ENCODE measurements at places on chromosomes 2 and 18. TPM values are rescaled to one million over a fixed set of nuclear protein-coding genes. Genes with fewer than 3 reads are reported as not detected.
A peak's percentile ranks its signal among the peaks of the same experiment; 100 is the strongest.

D2HGDH gene
- 9.4 TPM for total RNA-seq

CD28 gene
- total RNA-seq = 1.2 TPM

KLHL29 gene
- total RNA-seq = 14.3 TPM

MBP gene
- 7.7 TPM for total RNA-seq

- no peak for DNase-seq
Measured at GRCh38 chr2:16481351-16481750, 184.3 kb downstream of the CYRIA start.

- DNase-seq = no peak
Measured at GRCh38 chr2:215830304-215830703, 183.0 kb downstream of the MREG start.

- no peak for DNase-seq
Measured at GRCh38 chr18:8833480-8833879, 128.1 kb downstream of the MTCL1 start.

DNA sequence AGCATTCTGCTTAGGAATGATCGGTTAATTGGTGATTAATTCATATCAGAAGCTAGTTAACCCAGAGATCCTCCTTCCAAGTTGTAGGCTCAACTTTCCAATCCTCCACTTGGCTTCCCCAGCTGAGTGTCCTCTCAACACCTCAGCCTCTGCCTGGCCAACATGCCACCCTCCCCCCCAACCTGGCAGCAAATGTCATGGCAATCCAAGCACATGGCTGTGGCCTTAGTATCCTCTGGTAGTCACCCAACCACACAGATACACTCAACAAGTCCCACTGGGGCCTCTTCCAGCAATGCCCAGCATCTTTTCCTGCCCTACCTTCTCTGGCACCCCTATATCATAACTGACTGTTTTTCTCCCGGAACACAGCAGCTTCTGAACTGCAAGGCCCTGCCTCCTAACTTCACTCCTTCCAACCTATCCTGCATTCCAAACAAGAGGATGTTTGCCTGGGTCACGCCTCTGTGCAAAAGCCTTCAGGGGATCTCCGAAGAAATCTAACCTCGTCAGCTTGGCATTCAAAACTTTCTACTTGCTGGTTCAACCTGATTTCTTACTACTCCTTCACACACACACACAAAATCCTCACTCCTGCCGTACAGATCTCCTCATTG, 195.0 kb downstream of the CYP26B1 start:
- DNase-seq = no peak

DNA sequence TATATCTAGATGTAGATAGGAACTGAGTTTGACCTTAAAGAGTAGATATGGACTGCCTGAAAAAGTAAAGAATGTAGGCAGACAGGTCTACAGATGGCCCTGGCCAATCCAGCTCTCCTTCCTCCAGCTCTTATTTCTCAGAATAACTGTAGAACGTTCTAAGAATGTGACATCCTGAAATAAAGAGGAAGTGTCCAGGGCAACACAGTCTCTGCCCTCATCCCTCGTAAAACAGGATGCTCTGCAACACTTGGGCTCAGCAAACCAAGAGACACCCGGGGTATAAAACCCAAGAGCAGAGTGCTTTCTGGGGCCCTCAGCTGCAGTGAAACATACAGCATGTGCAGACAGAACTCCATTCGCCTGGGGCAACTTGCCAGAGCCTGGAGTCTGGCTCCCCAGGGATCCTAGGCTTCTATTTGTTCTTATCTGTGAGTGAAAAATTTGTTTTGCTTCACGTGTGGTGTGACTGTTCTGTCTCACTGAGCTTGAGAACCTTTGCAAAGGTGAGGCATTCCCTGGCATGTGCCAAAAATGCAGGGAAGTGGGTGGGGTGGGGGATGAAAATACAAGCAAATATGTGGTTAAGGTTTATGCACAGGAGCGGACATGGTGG, 401.0 kb downstream of the SETBP1 start:
- no peak for DNase-seq

DNA sequence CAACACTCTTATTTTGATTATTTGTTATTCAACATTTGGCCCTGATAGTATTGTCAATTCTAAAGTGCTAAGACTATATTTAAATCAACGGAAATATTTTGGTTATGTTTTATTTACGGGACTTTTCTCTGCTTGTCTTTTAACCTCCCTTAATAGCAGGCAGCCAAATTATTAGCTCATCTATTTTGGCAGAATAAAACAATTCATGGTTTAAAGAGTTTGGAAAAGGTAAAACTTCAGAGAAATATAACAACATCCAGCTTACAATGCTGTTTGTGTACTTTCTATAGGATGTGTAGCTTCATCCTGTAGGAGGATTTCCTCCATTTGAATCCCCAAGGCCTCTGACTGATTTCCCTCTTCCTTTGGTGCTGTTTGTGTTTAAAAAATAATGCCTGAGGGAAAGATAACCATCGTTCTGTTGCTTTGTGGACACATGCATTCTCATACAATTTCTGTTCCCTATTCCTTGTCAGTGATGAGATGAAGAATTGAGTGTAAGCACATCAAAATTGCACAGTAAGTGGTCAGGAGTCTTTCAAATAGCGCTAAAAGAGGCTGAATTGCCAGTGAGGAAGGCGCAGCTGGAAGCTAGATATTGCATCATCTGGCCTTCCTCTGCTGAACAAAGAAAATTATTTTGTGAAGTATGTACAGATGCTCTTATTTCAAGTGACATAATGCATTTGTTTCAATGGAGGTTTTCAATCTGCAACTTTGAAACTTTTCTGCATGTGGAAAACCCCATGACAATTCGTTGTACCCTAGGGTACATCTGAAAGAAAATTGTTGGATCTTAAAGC, 80.3 kb downstream of the CD28 start:
- DNase-seq = no peak

DNA sequence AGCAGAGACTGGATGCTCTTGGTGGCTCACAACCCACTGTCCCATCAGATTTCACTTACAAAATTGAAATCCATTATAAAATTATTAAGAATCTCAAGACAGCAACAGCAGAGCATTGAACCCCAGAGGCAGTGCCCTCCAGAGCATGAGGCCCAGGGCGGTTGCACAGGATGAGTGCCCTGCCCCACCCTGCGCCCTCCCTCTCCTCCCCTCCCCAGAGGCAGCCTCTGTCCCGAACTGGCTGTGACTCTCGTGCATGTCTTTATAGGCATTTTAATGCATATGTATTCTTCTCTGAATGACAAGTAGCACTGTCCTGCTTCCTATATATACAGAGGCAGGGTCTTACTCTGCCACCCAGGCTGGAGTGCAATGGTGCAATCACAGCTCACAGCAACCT, 10.4 kb downstream of the MFSD2B start:
- DNase-seq = no peak

GRCh38 chr2:55137024-55137958, 87.0 kb upstream of the RTN4 start:
- DNase-seq = peak; percentile 21

DNA sequence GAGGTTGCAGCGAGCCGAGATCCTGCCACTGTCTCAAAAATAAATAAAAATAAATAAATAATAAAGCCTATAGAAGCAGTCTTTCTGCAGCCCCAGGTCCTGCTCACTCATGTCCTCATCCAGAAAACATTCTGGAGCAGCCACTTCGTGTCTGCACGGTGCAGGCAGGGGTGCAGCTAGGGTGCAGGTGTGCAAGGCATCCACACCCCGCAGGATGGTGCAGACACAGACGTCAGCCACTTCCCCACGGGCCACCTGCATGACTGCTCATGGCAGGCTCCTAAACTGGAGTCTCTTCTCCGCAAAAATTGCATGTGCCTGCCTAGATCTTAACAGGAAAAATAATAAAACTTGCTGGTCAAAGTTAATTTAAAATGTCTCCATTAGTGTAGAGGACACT, 80.2 kb upstream of the SNTG2 start:
- no peak for DNase-seq

DNA sequence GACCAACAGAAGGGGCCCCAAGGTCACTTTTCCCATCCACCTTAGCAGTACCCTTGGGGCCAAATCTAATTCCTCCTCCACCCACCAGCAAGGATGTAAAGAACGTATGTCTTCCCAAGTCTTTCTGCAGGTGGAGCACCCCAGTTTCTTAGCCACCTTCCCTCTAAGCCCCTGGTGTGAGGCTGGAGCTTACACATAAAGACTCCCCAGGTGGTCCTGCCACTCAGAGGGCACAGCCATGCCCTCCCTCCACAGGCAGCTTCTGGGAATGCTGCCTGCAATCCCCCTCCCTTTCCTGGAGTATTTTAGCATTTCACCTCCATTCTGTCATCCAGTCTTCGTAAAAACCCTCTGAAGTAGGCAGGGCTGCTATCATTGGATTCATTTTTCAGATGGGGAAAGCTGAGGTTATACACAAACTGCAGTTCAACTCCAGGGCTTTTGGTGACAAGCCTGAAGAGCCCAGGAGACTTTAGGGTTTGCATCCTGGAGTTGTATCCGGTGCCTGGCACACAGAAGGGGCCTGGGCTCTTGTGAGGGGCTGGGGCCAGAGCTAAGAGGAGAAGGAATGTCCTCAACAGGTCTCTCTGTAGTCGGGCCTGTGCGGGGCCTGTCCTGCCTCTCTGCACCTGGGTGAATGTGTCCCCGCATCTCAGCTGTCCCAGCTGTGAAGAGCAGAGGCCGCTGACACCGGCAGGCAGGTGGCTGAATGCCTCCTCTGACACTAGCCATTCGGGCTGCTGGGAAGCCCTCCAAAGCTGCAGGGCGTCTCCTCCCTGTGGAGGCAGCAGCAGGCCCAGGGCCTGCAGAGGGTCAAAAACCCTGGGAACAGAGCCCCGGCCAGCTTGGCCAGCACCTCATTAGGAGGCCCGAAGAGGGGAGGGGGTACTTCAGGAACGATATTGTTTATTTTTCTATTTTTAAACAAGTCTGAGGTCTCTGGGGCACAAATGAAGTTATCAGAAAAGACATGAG, 27.6 kb downstream of the CIB4 start:
- no peak for DNase-seq

GRCh38 chr2:64288321-64289193, 144.3 kb upstream of the PELI1 start:
- no peak for DNase-seq

- no peak for DNase-seq
Measured at GRCh38 chr2:222797261-222797660, 63.6 kb upstream of the ACSL3 start.

DNA sequence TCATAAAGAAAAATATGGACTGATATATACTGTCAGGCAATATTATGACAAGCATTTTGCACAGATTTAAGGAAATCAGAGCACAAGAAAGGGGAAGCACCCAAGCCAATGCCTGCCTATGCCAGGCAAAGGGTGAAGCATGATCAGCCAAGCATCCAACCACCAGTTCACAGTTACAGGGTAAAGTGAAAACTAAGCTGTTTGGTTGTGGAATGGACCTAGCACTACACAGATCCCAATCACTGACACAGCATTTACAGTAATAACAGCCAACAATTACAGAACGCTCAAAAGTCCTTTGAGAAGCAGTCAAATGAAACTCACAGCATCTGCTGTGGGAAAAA, 90.3 kb downstream of the SP3 start:
- no peak for DNase-seq

All from frontal cortex (tissue), 4 donors.